CD4-positive, alpha-beta T cell treated with Interleukin-15 for 4 hours (primary cell): ENCODE measurements at places on chromosomes 6 and 20.

DNA sequence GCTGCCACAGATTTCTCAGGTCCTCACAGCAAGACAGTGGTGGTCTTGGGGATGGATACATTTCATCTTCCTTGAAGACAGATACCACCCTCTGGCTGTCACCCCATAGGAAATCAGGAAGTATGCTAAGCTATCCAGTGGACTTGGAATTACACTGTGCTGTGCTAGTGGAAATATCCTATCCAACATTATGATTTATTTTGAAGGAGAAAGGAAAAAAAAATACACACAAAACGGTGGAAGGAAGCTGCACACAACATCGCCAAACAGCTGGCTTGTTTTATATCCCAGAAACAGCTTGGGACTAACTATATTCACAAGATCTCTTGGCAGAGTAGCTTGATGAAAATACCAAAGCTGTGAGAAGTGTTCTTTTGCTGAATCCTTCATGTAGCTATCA lies 257.6 kb downstream of the LAMA2 start:
- no peak for DNase-seq

DNA sequence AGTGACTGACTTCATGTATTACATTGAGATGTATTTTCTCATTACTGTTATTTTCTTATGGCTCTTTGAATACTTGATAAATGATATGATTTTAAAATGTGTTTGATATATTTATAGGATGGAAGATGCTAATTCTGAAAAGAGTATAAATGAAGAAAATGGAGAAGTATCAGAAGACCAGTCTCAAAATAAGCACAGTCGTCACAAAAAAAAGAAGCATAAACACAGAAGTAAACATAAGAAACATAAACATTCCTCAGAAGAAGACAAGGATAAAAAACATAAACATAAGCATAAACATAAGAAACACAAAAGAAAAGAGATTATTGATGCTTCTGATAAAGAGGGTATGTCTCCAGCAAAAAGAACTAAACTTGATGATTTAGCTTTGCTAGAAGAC lies 47.5 kb downstream of the FAM217A start:
- DNase-seq: no peak

DNA sequence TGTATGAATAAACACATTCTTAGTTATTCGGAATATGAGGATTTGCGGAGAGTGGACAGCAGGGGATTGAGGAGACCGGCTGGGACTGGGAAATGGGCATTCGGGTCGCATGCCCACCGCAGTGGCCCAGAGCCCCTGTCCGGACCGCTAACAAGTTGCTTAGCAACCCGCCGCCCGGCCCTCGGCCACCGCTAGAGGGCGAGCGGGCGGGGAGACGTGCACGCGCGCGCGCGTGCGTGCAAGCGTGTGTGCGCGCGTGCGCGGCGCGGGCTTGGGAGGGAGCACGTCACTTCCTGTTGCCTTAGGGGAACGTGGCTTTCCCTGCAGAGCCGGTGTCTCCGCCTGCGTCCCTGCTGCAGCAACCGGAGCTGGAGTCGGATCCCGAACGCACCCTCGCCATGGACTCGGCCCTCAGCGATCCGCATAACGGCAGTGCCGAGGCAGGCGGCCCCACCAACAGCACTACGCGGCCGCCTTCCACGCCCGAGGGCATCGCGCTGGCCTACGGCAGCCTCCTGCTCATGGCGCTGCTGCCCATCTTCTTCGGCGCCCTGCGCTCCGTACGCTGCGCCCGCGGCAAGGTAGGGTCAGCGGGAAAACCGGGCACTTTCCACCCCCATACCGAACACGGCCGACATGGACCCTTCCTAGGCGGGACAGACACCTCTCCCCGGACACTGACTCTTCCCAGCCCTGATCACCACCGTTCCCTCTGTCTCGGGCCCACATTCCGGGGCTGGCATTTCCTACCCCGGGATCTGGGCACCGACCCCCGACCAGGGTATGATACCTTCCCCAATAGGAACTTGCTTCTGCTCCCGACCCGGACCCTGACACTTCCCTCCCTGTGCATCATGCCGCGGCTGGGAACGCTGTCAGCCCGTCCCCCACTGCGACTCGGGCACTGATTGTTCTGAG lies at the start of gene HM13:
TSS of gene HM13 (plus strand) at position 289 of the 918 bp plus-strand sequence. CDS start at position 399, 110 bp downstream.
- peak; percentile 88 for DNase-seq

GRCh38 chr20:36384022-36384619 lies 78.0 kb downstream of the DLGAP4 start:
- DNase-seq: no peak
